ENCODE measurements at places on chromosomes 5 and 9.

DNA sequence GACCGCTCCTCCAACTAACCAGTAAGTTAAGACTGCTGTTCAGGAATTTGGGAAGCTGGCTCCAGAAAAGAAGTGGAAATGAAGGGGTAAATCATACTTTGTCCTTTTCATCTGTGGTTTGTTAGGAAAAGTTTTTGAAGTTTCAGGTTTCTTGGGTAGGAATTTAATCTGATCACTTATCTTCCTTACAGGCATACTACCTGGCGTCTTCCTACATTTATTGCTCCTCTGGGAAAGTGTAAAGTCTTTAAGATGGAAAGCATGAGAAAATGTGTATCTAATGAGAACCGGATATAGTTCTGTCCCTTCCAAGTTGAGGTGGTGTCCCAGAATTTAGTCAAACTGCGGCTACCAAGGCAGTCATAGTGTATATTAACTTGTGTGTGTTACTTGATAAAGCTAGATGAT, 1.3 kb downstream of the RASA1 start:
- peak; percentile 52 for DNase-seq

- DNase-seq, result no peak
Observed at GRCh38 chr9:70517926-70518610, 103.6 kb upstream of the KLF9 start.

DNA sequence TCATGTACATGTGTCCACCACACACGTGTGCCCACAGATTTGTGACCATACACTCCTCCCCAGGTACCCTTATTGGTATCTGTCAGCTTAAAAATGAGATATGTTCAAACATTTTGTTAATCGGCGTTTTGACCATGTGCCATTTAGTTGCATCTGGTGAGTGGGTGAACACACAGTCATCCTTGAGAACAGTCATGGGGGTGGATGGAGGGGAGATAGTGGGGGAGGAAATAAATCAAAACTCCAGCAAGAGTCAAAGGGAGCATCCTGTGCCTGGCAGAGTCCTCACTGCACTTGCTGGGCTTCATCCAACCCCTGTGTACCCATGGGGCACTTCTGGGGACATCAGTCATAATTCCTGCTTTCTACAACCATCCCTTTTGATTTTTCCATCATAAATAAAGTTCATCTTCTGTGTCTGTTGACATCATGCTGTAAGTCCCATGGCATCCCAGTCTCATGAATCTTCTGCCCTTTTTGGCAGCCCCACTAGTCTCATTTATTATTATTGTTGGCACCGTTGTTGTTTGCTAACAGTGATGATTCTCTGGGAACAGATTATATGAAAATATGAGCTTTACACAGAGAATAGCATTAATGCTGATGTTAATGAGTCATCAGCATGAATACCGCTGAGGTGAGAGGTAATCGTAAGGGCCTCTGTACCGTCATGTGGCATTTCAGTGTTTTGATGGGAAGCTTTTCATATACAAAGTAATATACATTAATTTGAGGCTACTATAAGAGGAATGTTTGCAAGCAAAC, 24.4 kb upstream of the CLK4 start:
- no peak for DNase-seq

DNA sequence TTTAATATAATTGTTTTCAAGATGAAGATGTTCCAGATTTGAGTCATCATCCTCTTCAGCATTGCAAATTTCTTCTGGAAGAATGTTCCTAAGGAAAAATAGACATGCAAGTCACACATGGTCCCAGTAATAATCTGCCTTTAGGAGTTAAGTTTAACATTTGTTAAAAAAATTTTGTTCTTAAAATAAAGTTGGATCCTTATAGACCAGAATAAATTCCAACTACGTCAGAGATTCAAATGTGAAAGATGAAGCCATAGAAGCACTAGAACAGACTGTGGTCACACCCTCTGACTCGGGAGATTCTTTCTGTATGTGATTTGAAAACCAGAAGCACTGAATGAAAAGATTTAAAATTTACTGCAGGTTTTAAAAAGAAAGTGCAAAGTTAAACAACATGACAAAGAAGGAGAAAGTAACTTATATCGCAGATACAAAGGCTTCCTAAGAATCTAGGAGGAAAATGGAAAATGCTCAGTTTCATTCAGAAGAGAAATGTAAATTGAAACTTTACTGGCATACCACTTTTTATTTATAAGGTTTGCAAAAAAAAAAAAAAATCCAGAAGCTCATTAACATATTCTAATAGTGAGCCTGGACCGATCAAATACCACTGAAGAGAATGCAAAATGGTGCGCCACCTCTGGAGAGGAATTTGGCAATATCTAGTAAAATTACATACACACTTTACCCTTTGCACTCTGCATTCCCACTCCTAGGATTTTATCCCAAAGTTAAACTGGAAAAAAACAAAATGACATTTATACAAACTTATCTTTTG, 14.3 kb upstream of the ASPN start:
- no peak for DNase-seq

DNA sequence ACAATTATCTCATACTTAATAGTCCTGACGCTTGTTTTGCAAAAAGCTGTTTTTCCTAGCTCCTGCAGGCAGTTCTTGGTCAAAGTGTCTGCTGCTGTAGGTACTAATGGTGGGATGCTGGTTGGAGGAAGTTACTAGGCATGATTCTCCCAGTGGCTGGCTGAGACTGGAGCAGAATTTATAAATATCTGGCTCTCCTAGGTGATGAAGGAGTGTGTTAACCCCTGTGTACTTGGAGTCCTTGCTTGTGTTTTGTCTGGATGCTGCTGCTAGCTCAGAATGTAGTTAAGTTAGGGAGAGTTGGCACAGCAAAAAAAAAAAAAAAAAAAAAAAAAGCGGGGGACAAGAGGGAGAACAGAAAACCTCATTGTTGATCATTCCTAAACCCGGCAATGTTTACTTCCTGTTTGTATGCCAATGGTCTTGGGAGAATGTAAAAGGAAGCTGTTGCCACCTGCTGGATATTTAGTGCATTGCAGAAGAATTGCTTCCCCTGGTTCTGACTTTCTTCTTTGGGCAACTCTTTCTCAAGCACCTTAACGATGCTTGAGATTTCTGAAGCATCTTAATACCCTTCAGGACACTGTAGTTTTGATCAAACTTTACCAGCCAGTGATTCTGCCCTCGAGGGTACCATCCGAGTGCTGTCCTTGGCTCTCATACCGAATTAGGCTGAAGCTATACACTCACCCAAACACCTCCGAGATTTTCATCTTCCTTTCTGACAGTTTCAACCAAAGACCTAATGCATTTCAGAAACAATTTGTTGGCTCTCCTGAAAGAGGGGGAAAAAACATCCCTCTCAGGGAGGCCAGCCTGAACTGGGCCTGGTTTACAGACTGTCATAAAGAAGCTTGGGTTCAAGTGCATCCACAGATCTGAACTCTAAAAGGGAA, 71.7 kb upstream of the WWC1 start:
- DNase-seq, result peak; percentile 85

DNA sequence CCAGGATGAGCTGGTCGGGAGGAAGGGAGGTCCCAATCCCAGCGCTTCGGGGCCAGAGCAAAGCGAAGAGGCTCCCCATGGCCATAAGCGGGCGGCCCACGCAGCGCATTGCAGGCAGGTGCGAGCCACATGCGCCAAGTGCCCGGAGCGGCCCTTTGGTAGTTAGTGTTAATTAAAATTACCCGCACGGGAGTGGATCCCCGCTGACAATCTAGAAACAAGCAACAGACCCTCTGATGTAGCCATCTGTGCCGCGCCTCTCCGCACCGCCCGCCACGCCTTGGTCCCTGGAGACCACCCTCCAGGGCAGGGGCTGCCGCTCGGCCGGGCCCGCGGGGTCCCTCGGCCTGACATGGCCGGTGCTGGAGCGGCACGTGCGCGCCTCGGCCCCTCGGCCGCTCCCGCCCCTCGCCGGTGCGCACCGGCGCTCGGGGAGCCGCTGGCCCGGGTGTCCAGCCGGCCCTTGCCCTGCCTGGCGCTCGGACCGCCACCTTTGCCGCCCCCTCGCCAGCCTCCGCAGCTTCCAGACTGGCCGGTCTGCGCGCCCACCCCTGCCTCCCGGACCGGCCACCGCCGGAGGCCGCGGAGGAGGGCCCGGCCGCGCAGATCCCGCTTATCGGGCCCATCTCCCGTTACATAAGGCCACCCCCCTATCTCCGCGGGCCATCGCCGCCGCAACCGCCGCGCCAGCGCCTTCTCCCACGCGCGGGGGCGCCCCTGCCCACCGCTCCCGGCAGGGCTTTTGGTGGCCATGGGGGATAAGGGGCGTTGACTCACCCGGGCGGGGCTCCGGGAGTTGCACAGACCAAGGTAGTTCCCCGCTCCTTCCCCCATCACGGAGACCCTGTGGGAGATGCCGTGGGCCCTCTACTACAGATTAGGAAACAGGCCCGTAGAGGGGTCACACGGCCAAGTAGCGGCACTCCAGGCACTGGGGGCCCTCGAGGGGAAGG, 1.9 kb upstream of the IL13 start:
- no peak for DNase-seq

GRCh38 chr5:81506900-81507588, 113.1 kb upstream of the ACOT12 start:
- peak; percentile 93 for DNase-seq

DNA sequence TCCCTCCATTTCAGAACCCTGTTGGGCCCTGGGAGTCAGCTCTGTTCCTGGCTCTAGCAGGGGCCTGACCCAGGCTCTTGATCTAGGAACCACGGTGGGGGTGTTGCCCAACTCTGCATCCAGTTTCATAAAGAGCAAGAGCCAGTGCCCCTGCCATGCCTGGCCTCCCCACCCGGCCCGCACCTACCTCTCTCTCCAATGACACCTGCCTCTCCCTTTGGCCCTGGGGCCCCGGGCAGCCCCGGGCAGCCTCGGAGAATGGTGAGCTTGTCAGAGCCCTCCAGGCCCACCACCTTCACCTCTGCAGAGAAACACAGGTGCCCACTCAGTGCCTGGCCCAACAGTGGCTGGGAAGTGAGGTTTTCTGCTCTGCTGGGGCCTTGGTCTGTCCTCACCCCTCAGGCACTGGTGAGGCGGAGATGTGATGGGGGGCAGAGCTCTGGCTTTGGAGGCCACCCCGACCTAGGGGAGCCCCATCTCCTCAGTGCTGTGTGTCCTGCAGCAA, 1.5 kb downstream of the FCN1 start:
- DNase-seq, result no peak

GRCh38 chr5:112738191-112738560, 491 bp downstream of the APC start:
- DNase-seq, result peak; percentile 60

GRCh38 chr9:100170085-100170484, 71.0 kb downstream of the INVS start:
- DNase-seq, result peak; percentile 16

DNA sequence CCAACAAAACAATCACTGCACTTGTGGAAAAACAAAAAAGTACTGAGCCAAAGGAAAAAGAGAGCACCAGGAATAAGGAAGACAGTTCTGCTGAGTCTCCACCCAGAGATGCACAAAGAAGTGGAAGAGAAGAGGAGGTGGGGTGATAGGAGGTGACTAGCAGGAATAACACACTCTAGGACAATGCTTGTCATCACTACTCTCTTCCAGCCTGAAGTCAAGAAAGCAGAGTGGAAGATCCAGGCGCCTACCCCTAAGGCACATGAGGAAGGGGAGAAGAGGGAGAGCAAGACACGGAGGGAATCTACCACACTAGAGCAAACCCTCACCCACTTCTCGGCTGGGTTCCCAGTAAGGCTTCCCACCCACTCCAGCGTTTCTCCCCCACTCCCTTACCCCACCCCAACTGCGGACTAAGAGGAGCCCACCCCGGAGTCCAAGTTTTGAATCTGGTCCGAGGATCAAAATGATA, 1.7 kb downstream of the SLIT3 start:
- DNase-seq, result no peak

- no peak for DNase-seq
Observed at GRCh38 chr9:4549751-4550295, 59.6 kb downstream of the SLC1A1 start.

- DNase-seq, result no peak
Observed at GRCh38 chr5:93582167-93582462, 907 bp upstream of the NR2F1 start.

DNA sequence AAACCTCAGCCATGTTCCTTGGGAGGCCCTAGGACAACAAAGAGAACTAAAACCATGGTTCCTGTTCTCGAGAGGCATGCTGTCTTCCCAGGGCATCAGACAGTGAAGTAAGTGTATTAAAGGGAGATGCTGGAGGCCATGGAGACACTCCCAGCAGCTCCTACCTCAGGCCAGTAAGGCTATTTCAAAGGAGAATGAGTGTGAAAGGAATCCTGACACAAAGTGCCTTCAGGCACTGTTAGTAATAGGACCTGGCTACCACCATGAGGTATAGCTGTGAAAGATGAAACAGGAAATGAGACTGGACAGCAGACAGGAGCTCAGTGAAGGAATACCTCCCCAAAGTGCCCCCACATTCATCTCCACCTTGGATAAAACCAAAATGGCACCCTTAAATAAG, 71.0 kb downstream of the FANCC start:
- no peak for DNase-seq

DNA sequence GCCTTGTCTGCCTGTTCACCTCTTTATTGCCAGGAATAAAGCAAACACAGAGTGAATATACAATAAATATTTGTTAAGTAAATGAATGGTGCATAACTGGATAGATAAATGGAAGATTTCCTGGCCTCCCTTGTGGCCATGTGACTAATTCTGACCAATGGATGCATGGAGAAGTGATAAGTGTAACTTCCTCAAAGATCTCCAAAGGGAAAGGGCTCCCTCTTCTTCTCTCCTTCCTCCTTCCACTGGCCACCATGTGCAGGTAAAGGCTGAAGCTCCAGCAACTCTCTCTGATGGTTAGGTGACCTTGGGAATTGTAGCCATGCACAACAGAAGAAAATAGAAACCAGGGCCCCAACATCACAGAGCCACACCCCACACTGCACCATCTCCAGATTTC, 174.4 kb downstream of the EBF1 start:
- DNase-seq, result no peak

- no peak for DNase-seq
Observed at GRCh38 chr5:153584126-153584959, 93.9 kb downstream of the GRIA1 start.

GRCh38 chr5:80105698-80106439, 70.7 kb downstream of the THBS4 start:
- DNase-seq, result no peak

- no peak for DNase-seq
Observed at GRCh38 chr5:31052937-31053658, 140.4 kb upstream of the CDH6 start.

- DNase-seq, result no peak
Observed at GRCh38 chr9:115111874-115112273, 6.1 kb downstream of the TNC start.

- DNase-seq, result no peak
Observed at GRCh38 chr5:177409043-177409801, at the start of gene F12. F12 (minus strand) TSS chr5:177409564; CDS start chr5:177409527, 37 bp downstream.

DNA sequence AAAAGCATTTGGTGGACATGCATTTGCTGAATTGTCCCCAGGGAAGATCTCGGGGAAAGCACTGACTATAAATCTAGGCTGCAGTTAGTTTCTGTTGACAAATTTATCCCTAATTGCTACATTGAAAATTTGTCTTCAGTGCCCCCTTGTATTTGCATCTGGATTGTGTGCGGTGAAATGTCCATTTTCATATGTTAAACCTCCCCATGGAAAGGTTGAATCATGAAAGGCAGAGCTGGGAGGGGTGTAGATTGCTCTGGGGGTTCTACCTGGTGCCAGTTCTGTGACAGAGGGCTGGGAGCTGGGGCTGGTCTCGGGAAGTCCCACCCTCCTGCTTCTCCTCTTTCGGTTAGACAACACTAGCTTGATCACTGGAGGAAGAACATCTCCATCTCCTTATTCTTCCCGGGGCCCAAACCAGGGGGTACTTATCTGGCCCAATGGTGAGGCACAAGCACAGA, 101.9 kb downstream of the GADD45G start:
- DNase-seq, result no peak
